ENCODE measurements at places on chromosomes 5 and 9.

GRCh38 chr9:4022435-4023067 is 277.3 kb downstream of the GLIS3 start:
- DNase-seq, result no peak

DNA sequence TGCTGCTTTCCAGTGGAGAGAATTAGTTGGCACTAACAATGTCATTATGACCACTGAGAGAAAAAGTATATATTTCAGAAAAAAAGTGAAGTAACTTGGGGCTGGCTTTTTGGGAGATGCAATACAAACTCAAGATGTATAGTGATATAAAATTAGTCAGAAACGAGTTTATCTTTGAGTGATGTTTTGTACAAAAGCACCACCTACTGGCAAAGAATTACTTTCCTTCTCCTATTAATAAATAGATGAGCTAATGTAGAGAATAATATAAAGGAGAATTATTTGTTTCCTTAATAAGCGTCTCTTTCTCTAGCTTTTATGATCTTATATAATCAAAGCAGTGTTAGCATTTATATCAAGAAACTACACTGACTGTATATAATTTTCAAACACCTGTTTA is 158.8 kb downstream of the MEF2C start:
- no peak for DNase-seq

GRCh38 chr5:42566652-42567295 is 143.5 kb downstream of the GHR start:
- DNase-seq, result no peak

DNA sequence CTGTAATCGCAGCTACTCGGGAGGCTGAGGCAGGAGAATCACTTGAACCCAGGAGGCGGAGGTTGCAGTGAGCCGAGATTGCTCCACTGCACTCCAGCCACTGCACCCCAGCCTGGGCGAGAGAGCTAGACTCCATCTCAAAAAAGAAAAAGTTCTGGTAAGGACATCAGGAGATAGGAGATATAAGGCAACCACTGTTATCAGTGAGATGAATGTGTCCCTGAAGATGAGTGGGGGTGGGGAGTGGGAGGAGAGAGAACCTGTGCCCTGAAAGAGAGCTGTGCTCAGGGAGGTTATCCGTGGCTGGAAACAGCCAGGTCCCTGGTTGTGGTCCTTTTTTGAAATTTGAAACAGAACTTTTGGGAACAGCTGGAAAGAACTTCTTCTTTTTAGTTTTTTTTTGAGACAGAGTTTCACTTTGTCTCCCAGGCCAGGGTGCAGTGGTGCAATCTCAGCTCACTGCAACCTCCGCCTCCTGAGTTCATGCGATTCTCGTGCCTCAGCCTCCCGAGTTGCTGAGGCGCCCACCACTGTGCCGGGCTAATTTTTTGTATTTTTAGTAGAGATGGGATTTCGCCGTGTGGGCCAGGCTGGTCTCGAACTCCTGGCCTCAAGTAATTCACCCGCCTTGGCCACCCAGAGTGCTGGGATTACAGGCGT is 2.6 kb downstream of the PTPA start:
- no peak for DNase-seq

GRCh38 chr5:27381686-27382085 is 343.3 kb upstream of the CDH9 start:
- DNase-seq, result no peak

DNA sequence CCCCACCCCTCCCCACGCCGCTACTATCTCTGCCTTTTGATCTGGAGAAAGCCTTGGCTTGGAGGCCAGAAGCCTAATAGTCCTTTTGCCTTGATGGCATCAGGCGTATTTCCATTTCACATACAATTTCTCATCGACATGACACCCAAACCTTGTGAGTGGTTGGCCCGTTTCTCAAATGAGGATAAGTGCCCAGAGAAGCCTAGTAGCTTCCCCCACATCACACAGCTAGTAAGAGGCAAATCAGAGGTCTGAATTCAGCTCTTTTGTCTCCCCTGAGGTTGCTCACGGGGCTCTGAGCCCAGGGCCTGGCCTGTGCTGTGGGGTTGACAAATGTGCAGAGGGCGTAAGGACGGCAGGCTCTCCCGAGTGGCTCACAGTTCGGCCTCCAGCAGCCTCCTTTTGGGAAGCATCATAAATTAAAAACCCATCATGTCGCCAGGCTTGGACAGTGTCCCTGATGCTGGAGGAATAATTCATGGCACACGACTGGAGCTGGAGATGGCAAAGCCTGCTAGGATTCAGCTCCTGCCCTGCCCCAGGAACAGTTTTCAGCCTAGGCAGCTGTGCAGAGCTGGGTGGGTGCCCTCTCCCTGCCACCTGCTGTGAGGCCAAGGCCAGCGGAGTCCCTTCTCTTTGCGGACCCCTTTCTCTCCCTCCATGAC is 263.8 kb downstream of the NSG2 start:
- no peak for DNase-seq
